ENCODE measurements at places on chromosomes 1 and 21.

- DNase-seq = no peak
Measured at GRCh38 chr1:103254691-103255090, 146.4 kb upstream of the COL11A1 start.

DNA sequence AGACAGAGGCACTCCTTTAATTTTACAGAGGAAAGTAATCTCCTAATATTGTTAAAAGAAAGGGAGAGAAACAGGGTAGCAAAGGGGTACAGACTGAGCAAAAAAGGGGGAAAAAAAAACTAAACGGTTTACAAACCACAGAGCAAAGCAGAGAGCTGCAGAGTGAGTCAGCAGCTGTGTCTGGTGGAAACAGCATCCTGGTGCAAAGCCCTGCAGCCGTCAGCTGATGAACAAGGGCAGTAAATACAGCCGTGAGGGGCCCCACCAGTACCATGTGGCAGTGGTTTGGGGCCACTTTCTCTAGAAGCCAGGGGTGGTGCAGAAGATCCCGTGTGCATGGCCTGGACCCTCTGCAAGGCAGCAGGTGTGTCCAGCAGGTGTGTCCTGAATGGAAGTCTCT is 111.3 kb downstream of the ERG start:
- DNase-seq = no peak

DNA sequence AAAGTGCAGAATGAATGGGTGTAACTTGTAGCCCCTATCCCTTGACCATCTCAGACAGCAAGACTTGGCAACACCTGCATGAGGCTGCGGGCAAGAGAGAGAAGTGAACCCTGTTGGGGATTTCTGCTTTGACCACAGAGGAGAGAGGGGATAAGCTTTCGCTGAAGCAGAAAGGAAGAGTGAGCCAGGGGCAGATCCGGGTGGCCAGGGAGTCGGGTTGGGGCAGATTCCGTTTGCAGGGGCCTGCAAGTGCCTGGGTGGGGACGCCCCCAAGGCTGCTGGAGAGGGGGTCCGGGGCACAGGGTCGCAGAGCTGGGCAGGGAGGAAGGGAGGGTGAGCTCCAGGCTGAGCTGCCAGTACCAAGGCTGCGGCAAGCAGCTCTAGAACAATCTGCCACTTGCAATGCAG is 25.3 kb upstream of the PIK3CD start:
- DNase-seq = no peak

DNA sequence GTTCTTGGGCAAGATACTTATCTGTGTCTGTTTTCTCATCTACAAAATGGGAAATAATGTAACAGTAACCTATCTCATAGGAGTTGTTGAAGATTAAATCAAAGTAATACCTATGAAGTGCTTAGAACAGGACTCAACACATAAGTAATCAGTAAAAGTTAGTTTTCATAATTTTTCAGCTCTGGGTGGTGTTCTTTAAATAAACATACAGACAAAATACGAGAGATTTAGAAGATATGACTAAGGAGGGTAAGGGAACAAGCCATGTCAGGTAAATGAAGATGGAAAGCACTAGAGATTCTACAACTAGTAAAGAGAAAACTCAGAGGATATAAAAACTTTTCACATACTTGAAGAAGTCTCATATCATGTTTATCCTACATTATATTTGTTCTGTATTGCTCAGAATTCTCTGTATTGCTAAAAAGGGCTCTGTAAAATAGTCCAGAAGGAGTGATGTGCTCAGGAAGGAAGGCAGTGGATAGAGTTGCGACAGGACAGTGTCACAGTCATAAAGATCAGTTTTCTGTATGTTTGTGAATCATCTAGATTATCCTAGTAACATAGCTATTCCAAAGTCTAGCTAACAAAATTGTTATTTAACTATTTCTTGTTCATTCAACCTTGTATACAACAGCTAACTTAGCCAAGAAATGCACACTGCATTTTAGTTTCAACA is 16.0 kb downstream of the LIN9 start:
- no peak for DNase-seq

DNA sequence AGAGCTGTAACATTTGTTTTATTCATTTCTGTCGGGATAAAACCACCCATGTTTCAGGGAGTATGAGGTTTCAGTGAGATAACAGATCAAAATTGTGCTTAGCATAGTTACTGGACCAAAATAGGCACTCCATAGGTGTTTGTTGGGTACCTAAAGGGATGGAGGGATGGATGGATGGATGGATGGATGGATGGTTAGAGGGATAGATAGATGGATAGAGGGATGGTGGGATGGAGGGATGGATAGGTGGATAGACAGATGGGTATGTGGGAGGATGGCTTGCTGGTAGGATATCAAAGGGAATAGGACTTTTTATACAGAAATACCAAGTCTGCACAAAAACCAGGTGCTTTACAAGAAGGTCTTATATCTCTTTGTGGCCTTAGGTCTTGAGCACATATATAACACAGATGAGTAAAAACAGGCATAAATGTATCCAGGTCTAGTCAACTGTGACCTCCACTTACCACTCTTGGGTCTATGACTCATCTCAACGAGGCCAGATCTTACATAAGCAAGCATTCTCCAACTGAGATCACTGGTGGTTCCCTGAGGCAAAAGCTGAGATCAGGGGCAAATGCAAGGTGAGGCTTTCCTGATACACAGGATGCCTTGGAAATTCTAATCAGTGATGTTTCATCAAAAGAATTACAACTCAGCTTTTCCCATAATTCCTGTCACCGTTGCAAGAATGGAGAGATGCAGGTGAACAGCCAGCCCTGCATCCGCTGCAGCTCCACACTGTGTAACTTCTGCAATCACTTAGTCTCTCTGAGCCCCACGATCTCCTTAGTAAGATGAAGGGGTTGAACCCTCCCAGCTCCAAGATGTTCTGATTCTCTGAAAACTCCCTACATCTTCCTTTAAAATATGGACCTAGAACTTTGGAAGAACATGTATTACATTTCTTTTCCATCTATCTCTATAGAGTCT is 32.0 kb downstream of the PTAFR start:
- DNase-seq = no peak

DNA sequence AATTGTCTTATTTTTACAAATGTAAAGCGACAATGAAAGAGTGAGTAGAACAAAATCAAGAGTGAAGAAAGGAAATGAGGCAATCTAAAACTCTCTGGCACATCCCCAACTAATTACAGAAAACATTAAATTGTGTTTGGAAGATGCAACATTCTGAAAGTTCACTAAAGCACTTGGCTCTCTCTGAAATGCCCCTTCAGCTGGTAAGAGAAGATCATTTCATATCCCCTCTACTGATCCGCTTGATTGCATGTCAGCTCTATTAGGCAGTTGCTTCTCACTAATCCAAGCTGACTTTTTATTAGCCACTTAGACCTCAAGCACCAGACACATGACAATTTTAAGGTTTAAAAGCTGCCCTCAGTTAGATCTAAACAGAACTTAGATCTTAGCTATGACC is 262.8 kb upstream of the PRMT6 start:
- no peak for DNase-seq

- DNase-seq = no peak
Measured at GRCh38 chr1:114113411-114114184, 40.1 kb downstream of the SYT6 start.

- DNase-seq = no peak
Measured at GRCh38 chr21:35818597-35818996, 241.7 kb downstream of the SETD4 start.

GRCh38 chr21:43923391-43923790 is 58.4 kb downstream of the AGPAT3 start:
- DNase-seq = no peak

DNA sequence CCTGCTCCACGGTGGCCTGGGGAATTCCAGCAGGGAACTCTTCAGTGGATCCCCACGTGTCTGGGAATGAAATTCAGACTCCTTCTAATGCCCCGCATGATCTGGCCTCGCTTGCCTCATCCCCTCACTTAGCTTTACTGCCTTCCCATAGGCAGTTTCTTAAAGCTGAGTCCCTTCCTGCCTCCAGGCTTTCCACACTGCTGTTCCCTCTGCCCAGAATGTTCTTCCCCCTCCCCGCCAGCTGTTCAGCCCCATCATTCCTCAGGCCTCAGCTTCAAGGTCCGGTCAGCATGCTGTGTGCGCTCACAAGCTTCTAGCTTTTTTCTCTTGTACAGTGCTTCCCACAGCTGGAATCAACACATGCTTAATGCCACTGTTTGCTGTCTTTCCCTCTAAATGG is 54.9 kb upstream of the WASF2 start:
- no peak for DNase-seq

DNA sequence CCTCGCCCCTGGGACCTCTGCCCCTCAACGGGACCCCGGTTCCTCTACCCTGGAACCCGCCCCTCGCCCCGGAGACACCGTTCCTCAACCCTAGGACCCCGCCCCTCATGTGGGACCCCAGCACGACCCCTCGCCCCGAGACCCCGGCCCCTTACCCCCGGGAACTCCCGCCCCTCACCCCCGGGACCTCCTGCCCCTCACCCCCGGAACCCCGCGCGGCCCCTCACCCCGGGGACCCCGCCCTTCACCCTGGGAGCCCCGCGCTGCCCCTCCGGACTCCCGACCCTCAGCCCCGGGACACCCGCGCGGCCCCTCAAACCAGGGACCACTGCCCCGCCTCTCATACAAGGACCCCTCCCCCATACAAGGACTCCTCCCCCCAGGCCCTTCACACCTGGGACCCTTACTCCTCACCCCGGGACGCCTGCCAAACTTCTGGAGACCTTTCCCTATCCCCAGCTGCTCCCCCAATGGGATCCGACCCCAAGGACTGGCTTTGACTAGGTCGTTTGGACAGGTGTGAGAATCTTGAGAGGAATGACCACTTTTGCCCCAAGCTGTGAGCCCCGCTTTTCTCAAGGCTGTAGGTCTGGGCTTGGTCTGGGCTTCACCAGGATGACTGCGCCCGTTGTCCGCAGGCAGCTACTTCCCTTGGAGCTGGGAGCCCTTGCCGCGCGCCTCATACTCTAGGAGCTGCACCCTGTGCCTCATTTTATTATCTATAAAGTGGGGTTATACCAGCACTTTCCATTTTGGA is 843 bp downstream of the DIP2A start:
- DNase-seq = no peak

- DNase-seq = no peak
Measured at GRCh38 chr1:184503221-184503749, 116.5 kb downstream of the C1orf21 start.

DNA sequence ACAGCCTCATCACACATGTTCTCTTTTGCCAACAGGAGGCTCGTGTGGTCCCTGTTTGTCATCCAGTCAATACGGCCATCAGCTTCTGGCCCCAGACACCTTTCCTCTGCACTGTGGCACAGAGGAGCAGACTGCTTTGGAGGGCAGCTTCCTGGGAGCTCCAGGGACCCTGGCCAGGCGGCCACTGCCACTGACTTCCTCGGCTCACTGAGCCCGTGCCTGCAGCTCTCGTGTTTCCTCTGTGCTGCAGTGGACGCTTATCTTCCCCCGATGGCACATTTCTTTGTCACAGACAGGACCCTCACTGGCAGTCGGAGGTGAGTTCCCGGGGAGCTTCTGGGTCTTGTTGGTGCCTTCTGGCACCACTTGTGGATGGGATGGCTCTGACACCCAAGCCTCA is 67.0 kb upstream of the DIRAS3 start:
- no peak for DNase-seq

GRCh38 chr1:212283741-212284140 is 1.5 kb upstream of the PPP2R5A start:
- DNase-seq = no peak

DNA sequence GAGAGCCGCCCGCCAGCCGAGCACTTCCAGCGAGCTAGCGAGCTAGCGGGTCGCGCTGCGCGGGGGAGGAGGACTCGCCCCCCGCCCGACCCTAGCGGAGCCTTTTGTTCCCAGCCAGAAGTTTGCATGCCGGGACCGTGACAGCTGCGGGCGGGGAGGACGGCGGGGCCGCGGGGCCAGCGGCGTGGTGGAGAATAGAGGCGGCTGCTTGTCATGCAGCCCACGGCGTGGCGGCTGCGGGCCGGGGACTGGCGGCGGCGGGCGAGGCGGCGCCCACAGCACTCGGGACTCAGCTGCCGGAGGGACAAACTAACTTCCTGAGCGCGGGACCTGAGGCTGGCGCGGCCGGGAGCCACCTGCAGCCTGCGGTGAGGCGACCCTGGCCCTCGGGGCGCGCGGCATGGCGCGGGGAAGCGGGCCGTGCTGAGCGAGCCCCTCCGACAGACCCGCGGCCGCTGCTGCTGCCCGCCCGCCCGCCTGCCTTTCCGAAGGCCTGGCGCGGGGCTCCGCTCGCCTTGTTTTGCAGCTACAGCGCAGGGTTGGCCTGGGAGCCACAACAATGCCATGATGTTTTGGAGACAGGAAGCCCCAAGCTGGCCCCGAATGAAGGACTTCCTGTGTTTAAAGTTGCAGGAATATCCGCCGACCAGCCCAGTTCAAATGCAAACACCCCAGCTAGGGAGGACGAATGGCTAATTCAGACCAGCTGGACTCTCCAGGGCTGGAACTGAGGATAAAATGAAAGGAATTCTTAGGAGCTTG is 82.2 kb upstream of the BMP8A start:
- no peak for DNase-seq

DNA sequence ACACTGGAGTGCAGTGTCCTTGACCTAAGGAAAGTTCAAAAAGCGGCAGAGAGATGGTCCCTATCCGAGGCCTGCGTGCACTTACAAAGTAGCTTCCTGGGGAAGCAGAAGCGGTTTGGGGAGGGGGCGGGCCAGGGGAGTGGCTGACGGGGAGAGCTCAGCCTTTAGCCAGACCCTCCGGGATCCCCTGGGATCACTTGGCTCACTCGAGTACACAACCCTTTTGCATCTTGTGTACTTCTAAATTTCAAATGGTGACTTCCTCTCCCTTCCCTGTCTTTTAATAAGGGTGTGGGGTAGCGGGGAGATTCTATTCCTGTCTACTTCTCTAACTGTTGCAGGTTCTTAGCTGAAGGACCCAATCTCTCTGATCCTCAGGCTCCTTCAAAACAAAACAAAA is 18.1 kb upstream of the SNX27 start:
- no peak for DNase-seq

DNA sequence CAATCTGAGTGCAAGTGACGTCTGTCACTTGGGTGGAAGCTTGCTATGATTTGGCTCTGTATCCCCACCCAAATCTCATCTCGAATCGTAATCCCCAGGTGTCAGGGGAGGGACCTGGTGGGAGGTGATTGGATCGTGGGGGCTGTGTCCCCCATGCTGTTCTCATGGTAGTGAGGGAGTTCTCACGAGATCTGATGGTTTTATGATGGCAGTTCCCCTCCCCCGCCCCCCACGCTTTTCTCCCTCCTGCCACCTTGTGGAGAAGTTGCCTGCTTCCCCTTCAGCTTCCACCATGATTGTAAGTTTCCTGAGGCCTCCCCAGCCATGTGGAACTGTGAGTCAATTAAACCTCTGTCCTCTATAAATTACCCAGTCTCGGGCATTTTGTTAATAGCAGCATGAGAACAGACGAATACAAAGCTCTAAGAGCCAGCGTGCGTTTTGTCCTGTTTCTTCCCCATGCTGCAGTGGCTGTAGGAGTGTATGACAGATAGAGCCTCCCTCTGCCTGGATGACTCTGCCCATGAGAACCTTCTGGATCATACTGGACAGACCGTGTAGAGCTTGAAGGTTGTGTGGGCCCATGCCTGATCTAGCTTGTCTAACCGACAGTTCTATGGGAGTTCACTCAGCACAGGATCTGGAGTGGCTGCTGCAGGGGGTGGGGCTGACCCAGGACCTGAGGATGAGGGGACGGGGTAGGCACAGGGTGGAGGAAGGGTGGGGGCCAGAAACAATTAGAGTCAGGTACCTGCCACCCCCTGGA is 139.7 kb upstream of the ERRFI1 start:
- no peak for DNase-seq

GRCh38 chr1:76291737-76292136 is 217.2 kb downstream of the ST6GALNAC3 start:
- no peak for DNase-seq

GRCh38 chr1:86155807-86156565 is 586 bp downstream of the COL24A1 start:
- DNase-seq = no peak

- DNase-seq = no peak
Measured at GRCh38 chr1:37660664-37661063, 26.0 kb upstream of the RSPO1 start.

All from hematopoietic multipotent progenitor cell treated with erythropoietin and hydrocortisone succinate and interleukin-3 and kit ligand, for 15 days (in vitro differentiated cells).